ENCODE measurements at places on chromosomes 1 and 21.

- no peak for DNase-seq
Measured at GRCh38 chr1:77081834-77082233, 137.4 kb downstream of the PIGK start.

DNA sequence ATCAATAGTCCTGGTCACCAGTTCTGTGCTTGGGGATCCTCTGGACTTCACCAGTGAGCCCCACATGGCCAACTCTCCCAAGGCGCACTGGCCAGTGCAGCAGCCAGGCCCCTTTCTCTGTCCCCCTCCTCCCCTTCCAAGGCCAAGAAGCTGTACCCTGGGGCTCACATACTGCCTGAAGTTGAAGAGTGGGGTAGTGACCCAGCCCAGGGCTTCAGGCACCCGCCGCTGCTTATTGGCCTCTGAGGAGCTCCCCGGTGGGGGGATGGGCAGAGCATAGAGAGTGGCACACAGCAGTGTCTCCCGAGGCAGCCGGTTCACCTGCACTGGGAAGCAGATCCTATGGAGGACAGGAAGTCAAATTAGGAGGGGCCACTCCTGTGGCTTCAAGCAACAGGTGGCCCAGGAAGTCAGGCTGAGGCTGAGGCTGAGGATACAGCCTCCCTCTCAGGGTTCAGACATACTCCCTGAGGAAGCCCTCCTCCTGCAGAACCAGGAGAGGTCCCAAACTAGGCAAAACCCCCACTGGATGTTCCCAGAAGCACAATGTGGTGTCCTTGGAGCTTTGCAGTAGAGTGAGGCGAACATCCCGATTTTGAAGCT is 38.2 kb upstream of the PPP1R15B start:
- DNase-seq: no peak

DNA sequence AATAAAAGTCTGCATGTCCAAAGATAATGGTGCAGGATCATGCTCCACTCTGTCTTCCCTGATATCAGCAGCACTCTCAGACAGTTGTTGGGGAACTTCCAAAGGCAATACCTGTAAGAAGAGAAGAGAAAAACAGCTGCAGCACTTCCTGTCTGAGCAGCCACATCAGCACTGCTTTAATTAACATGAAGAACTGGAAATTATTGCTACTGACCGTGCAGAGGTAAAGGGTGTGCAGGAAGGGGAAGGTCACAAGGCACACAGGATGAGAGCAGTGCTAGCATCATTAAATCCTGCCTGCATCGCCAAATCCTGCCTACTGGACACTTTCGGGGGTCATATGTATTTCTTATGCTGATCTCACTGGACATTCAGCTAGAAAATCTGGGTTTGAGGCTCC is 379.0 kb downstream of the LMX1A start:
- no peak for DNase-seq

DNA sequence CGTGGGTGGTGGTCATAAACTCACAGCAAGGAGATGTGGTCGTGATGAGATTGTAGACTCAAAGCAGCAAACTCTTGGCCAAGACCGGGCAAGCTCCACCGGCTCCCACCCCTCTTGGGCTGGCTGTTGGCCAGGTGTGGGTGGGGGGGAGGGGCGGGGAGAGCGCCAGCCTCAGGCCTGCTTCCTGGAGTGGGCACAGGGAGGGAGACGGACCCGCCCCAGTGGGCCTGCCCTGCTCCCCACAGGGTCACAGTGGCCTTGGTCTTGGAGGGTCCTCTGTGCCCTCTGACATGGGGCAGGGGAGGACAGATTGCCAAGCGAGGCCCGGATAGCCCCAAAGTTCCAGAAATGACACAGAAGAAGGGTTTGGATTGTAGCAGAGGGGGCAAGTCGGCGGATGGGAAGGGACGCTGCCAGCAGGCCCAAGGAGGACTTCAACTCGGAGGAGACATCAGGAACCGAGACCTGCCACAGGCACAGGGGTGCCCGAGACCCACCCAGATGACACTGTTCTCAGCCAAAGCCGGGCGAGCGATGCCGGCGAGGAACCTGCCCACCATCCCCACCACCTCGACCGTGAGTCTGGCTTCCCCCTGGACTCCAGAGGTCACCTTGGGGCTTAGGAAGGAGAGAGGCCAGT is 85.4 kb upstream of the ACTRT2 start:
- no peak for DNase-seq

DNA sequence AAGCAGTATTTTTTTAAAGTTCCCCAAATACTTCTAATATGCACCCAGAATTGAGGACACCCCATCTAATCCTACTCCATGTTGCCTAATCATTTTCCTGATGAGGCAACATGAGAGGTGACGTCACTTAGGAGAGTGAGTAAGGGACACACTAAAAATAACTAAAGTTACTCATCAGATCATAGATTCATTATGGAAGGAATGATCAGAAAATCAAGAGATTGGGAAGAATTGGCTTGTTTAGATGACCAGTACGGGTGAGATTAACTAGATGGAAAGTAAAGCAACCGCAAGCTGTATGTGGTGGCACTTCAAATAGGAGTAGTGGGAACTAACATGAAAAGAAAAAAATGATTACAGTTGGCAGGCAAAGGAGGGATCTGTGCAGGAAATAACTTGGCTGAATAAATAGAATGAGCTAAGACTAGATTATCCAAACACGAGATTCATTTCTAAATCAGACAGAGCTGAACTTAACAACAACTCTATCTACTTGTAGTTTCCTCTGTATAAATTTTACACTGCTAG is 61.4 kb upstream of the CXADR start:
- no peak for DNase-seq

- no peak for DNase-seq
Measured at GRCh38 chr1:200911361-200911760, 16.7 kb downstream of the INAVA start.

DNA sequence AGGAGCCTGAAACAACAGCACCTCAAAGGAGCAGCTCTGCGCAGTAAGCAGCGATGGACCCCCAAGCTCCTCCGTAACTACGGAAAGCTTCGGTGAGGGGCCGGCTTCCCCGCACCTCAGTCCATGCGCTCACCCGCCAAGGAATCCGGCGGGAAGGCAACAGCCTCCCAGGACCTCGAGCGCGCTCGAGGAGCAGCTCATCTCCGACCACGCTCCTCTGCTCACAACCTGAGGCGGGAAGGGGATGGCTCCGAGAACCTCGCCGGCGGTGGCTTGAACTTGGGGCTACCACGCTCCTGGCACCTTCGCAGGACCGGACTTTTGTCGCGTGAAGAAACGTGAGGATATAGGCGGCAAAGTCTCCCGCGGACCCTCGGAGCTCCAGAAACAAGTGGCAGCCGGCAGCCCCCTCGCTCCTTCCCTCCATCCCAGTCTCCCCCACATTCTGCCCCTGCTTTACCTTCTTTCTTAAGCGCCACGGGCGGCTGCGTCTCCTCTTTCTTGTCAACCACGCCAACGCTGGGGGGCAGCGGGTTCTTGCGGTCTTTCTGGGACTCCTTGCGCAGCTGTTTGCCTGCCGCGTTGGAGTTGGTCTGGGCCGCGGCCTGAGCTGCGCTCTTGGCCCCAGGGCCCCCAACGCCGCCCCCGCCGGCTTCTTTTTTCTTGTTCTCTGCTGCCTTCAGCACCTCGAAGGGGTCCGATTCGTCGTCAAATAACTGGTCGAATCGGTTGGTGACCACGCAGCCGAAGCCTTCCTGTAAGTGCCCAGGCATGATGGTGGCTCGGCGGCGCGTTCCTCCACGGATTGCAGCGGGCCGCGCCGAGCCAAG is 459 bp downstream of the SERBP1 start:
- peak; percentile 21 for DNase-seq

- DNase-seq: peak; percentile 22
Measured at GRCh38 chr1:110053552-110054428, 16.7 kb downstream of the ALX3 start.

DNA sequence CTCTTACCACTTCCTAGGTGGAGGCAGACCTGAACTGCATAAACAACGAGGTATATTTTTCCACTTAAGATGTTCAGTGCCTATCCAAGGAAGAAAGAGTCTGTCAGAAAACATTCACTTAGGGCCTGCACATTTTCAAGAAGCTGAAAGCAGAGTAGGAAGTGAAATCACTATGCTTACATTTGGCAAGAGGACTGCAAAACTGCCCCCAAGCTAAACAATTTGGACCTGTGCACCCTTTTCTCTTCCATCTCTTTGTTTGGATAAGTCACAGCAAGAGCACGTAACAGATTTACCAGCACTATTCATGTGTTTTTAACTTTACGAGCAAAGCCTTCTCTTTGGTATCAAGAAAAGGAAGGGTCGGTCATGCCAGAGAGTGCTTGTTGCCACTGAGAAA is 13.2 kb upstream of the BEND5 start:
- no peak for DNase-seq

DNA sequence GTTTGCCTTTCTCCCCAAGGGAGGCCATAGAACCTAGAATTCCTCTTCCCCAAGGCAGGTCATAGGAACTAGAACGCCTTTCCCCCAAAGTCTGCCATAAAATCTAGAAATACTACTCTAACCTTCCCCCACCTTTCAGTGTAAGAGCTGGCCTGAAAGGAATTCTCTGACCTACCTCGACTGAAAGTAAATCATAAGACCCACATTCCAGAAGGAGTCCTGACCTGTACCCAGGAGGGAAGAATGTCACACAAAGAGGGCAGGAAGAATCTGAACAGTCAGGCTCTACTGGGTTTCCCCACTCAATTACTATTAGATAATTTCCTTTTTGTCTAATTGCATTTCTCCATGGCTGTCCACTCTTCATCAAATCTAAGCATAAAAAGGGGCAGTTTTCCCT is 5.7 kb upstream of the ATG4C start:
- DNase-seq: no peak

DNA sequence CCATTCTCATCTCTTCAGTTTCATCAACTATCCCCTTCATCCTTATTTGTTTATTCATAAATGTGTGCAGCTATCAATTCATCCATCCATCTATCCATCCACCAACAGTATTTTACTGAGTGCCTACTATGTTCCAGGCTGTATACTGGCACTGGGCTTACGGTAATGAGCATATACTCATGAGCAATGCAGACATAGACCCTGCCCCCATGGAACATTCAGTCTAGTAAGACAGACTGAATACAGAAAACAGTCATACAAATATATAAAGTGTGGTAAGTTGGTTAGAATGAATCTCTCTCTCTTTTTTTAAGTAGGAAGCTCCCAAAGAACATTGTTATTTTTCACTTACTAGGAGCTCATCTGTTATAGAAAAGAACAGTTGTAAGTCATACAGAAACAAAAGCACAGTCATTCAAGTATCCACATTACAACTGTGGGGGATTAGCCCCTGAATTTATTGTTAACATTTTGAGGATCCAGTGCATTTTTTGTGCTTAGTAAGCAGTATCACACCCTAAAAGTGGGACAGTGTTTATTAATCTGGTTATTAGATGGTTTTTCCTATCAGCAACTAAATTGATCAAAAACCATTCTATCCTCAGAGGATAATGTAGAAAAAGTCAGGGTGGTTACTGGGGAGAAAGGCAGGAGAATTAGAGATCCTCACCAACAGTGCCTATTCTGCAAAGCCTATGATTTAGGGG is 3.6 kb downstream of the SLC16A4 start:
- no peak for DNase-seq

DNA sequence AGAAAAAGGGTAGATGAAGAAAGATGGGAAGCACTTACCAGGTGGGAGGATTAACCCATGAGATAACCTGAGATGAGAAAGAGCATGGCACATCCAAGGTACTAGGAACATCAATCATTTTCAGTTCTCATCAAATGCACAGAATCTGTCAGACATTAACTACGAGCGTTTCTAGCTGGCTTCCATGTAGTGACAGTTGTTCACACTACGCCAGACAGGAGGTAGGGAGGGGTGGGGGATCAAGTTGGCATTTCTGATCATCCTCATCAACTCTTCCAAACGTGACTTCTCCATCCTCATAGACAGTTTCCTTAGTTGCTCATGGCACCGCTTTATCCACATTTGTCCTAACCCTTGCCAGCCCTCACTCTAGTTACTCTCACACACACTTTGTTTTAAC is 120.2 kb downstream of the PLD5 start:
- no peak for DNase-seq

- DNase-seq: no peak
Measured at GRCh38 chr1:231757101-231757404, 130.5 kb downstream of the DISC1 start.

DNA sequence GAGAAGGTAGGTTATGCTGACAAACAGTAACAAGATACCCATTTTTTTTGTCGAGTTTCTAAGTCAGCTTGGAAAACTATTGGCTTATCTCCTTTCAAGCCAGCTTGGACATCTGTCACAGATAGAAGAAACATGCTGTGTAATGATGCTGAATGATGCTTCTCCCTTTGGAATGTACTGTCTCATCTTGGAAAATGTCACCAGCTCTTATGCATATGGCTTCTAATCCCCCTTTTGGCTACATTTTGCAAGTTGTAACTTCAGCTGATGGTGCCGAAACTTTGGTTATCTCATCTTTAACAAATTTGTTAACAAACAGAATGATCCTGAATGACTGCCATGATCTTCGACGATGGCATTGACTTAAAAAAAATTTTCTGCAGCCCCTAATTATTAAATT is 68.8 kb upstream of the ST6GALNAC3 start:
- no peak for DNase-seq

GRCh38 chr1:158257888-158258287 is 3.7 kb downstream of the CD1A start:
- DNase-seq: no peak

DNA sequence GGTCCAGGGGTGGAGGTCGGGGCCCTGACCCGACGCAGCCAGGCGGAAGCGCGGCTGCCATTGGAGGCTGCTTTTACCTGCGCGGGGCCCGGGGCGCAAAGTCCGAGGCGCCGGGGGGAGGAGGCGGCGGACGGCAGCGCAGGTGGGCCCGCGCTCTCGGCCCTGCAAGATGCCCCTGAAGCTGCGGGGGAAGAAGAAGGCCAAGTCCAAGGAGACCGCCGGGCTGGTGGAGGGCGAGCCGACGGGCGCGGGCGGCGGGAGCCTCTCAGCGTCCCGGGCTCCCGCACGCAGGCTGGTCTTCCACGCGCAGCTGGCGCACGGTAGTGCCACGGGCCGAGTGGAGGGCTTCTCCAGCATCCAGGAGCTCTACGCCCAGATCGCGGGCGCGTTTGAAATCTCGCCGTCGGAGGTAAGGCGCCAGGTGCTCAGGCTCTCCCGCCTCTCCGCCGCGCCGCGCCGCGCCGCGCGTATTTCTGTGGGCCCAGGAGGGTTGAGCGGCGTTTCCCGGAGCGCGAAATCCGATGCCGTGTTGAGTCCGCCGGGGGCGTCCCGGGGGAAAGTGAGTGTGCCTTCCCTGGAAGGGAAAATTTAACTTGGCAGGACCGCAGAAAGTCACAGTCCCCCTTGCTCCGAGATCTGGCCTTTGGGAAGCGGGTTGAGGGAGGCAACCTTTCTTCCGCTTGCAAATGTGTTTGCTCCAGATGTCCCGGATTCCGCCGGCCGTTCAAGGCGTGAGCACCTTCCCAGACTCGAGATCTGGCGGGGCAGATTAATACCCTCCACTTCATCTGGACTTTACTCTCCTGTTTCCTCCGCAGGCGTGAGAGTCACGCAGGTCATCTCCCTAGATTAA is at the start of gene GIPC2:
TSS of gene GIPC2 (plus strand) at position 41 of the 853 bp plus-strand sequence. CDS start at position 170, 129 bp downstream.
- no peak for DNase-seq

- DNase-seq: no peak
Measured at GRCh38 chr1:172460177-172460576, 16.3 kb upstream of the PIGC start.

- DNase-seq: no peak
Measured at GRCh38 chr21:43979654-43980053, 32.5 kb upstream of the TRAPPC10 start.
